Lower lobe of right lung (tissue), 2 donors: ENCODE measurements at places on chromosomes 6 and 20. TPM values are rescaled to one million over a fixed set of nuclear protein-coding genes. Genes with fewer than 3 reads are reported as not detected.

GRCh38 chr20:58891718-58892140 is 39.2 kb downstream of the GNAS start:
- peak overlapping the region; percentile 91 for H3K27ac ChIP-seq
- H3K27me3 ChIP-seq, result no peaks in the 10 kb centered on the region
- H3K4me3 ChIP-seq, result peak overlapping the region; percentile 70
- DNase-seq, result peak; percentile 66
- H3K36me3 ChIP-seq, result peaks cover 3% of the 10 kb centered on the region

Gene HDGFL1
- not detected for total RNA-seq

DNA sequence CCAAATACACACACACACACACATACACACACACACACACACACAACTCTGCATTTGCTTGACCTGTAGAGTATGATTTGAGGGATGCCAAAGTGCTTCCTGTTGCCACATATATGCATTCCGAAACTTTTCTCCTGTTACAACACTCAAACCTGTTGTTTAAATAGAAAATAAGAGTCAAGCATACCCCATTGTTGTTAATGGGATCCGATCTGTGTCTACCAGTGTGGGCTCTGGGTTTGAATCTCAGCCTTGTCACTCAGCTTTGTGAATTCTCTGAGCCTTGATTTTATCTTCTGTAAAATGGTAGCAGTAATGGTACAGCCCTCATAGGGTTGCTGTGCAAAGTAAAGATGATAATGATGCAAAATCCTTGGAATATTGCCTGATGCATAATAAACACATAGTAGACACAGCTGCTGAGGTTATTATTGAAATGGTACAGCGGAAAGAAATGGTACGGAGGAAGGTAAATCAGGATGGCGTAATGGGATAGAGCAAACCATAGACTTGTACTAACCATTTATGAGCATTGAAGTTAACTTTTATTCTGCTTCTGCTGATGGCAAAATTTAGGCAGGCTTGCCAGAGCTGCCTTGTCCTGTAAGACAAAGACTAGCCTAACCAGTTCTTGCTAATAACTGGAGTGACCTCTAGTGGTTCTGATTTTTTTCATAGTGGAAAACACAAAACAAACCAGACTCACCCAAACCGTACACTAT is 113.5 kb upstream of the PHACTR1 start:
- H3K27me3 ChIP-seq, result no peaks in the 10 kb centered on the region
- no peak for DNase-seq
- H3K4me1 ChIP-seq, result no peaks in the 10 kb centered on the region
- no peaks in the 10 kb centered on the region for H3K36me3 ChIP-seq

Gene LY86
- total RNA-seq, result 20.2 TPM

- no peaks in the 10 kb centered on the region for H3K36me3 ChIP-seq
- H3K27me3 ChIP-seq, result no peaks in the 10 kb centered on the region
- DNase-seq, result no peak
- peak overlapping the region; percentile 61 for H3K4me3 ChIP-seq
- peak overlapping the region; percentile 91 for H3K27ac ChIP-seq
- H3K4me1 ChIP-seq, result peaks cover 22% of the 10 kb centered on the region
Measured at GRCh38 chr6:26032340-26033084, 54.7 kb upstream of the HFE start.

Gene NOX3
- not detected for total RNA-seq
